ENCODE measurements at places on chromosomes 13 and 19.

DNA sequence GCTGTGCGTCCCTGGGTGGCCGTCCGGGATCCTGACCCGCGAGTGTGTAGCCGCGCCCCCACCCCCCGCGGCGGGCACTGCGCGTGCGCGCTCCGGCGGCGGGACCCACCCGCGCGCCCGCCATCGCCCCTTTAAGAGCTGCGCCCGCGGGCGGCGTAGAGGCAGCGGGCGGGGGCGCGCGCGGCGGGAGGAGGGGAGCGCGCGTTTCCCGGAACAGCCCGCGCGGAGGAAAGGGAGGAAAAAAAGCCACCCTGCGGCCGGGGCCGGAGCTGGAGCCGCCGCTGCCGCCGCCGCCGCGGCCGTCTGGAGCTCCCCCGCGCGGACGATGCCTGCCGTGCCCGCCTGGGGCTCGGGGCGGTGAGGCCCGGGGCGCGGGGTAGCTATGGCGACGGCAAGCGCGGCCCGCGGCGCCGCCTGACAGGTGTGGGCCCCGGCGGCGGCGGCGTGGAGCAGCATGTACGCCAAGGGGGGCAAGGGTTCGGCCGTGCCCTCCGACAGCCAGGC, at the start of gene SSBP4:
Gene SSBP4 (plus strand): TSS at position 204 of the 504 bp plus-strand sequence. CDS start 251 bp downstream, at position 455.
- DNase-seq = peak; percentile 60

DNA sequence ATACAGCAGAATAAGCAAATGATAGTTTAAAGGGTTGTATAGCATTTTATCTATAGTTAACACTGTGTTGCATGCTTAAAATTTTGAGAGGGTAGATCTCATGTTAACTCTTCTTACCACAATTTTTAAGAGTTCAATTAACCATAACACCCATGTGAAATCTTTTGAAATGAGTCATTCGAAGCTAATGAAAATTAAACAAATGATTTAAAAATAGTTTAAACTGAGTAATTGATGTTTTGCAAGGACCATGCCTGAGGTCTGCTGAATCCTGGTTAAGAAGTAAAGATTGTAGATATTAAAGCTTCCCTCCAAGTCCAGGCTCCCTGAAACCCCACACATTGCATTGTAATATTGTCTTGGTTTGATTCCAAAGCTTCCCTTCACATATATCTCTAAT, 176.7 kb upstream of the RNF113B start:
- no peak for DNase-seq

- peak; percentile 52 for DNase-seq
Measured at GRCh38 chr19:41570639-41571112, 5.3 kb upstream of the CEACAM21 start.

- DNase-seq = no peak
Measured at GRCh38 chr13:53142306-53142705, 113.7 kb downstream of the OLFM4 start.

DNA sequence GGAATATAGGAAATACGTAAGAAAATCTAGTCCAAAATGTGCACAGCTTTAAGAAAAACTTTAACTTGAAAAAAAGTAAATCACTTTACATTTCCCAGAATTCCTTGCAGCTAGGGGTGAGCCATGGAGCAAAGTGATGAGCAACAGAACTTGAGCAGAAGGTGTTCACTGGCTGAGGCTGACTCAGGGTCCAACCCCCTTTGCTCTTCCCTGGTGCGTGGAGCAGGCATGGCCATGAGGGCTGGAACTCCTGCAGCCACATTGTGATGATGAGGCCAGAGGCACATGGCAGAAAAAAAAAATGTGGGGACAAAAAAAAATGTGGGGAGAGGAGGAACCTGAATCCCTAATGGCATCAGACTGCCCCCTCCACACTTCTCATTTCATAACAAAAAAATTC, 9.9 kb upstream of the PLA2G4C start:
- DNase-seq = no peak

- no peak for DNase-seq
Measured at GRCh38 chr19:5125797-5126497, 157.0 kb downstream of the KDM4B start.

DNA sequence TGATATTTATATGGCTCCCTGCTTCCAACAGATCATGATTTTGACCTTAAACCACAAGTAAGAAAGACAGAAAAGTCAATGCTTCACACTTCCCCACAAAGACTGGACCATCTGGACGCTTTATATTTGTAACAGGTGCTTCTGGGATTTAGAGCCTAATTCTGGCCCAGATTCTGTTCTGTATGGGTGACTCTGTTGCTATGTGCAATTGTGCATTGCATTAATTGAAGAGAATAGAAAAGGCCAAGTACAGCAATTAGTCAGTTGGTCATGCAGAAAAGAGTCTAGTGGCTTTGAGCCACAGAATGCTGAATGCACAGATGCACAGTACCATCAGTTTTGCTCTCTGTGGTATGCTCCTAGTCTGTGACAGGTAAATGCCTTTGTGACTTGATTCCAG, 657.4 kb upstream of the ATXN8OS start:
- DNase-seq = no peak

GRCh38 chr13:106038752-106039151, 496.7 kb downstream of the EFNB2 start:
- peak; percentile 35 for DNase-seq

GRCh38 chr13:55577082-55577846, 1563.5 kb upstream of the PRR20A start:
- DNase-seq = no peak

DNA sequence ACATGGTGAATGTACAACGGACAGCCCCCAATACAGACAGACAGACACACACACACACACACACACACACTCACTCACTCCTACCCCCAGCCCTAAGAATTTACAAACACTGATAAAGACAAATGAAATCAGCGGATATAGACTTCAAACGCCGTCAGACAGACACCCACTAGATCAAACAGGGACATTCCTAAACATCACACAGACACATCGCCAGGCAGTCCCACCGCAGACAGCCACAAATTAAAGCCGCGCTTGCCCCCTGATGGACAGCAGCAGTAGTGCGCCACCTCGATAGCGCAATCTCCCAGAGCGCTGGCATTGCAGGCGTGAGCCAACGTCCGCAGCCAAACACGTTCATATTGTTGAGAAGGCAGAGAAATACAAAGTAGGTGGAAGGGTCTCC, 24.7 kb upstream of the ADGRE1 start:
- peak; percentile 47 for DNase-seq

DNA sequence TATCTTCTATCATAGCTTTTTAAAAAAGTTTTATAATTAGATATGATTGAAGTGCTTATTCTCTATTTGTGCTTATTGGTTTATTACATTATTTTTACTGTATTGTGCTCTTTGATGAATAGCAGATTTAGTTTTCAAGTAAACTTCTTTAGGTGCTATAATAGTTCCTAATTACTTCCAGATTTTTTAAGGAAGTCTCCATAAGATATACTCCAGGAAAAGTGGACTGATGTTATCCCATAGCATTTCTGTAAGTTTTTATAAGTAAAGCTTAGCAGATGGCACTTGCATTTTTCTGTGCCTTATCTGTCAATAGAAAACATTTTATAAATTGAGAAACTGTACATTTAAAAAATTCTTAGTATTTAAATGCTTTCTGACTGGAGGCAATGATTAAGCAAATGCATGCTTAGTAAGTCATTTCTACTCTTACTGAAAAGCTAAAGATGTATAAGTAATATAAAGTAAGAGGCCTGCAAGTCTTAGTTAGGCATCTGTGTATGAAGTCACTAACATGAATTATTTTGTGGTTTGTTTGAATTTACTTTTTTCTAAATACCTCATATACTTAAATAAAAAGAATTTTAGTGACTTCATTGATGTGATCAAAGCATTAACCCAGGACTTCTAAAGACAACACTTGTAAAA, 182.8 kb downstream of the MAB21L1 start:
- DNase-seq = no peak

- no peak for DNase-seq
Measured at GRCh38 chr19:55437410-55437809, 5.7 kb downstream of the SHISA7 start.

GRCh38 chr13:64866331-64866730, 2363.8 kb downstream of the PCDH9 start:
- no peak for DNase-seq

GRCh38 chr19:33463199-33463598, 58.4 kb downstream of the PEPD start:
- DNase-seq = no peak

GRCh38 chr13:59776924-59777690, 386.6 kb downstream of the DIAPH3 start:
- peak; percentile 18 for DNase-seq

DNA sequence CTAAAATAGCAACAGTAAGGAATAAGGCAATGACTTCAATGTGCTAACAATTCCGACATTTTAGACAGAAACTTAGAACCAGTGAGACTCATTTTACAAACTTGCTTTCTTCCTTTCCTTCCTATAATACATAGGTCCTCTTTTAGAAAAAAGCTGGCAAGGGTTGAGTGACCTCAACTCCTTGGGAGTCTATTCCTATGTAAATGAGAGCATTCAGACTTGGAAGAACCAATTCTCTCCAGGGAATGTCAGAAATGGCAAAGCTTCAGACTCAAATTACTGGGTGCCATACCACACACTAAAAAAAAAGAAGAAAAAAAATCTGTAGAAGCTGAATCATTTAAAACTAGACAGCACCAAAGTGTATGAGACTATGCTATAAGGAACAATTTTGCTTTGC, 1328.2 kb downstream of the OLFM4 start:
- DNase-seq = no peak

DNA sequence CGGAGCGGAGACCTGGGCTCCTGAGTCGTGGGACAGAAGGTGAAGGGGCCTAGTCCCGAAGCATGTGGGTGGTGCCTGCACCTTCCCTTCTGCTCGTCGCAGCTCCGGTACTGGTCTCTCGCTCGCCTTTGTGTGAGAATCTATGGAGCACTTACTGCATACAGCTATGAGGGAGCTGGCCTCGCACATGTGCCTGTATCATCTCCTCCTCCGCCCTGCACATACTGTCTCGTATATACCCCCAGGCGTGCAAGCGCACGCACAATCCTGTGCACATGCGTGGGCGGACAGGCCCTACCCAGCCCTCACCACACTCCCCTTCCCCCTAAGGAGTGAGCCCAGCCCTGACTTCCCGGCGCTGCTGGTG, 8.7 kb downstream of the PIK3R2 start:
- no peak for DNase-seq

- DNase-seq = no peak
Measured at GRCh38 chr13:69935043-69935442, 172.6 kb upstream of the ATXN8OS start.

GRCh38 chr13:110317496-110318195, 10.6 kb downstream of the COL4A2 start:
- DNase-seq = no peak

DNA sequence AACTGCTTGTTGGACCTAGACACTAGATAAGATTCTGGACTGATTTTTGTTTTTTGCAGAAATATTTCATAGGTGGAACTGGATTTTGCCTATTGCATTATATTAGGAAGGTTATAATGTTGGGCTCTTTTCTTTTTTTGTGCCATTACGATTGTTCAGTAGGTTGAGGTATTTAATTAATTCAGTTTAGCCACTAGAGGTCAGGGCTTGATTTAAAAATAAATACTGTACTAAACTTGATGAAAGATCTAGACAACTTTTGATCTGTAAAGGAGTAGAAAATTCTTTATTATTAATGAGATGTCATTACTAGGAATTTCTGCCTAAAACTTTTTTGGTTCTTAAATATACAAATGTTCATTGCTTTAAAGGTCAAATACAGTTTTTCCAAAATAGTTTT, 15.2 kb upstream of the SUPT20H start:
- DNase-seq = peak; percentile 16

- no peak for DNase-seq
Measured at GRCh38 chr19:46225558-46226004, 4.0 kb upstream of the IGFL1 start.

DNA sequence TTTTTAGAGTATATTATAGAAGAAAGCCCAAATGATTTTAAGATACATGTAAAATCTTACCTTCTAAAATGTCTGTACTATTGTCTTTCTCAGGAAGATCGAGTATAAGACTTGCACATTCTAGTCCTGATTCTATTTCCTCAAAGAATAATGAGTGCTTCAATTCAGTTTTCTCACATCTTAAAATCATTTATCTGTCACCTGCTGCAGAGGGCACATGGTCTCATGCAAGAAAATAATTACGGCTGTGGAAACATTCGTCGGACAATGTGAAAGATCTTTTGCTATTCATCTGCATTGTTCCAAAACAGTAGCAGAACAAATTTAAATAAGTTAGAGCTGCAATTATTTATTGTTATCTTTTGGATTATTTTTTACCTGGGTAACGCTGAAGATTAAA, 1403.5 kb downstream of the PCDH9 start:
- DNase-seq = no peak

DNA sequence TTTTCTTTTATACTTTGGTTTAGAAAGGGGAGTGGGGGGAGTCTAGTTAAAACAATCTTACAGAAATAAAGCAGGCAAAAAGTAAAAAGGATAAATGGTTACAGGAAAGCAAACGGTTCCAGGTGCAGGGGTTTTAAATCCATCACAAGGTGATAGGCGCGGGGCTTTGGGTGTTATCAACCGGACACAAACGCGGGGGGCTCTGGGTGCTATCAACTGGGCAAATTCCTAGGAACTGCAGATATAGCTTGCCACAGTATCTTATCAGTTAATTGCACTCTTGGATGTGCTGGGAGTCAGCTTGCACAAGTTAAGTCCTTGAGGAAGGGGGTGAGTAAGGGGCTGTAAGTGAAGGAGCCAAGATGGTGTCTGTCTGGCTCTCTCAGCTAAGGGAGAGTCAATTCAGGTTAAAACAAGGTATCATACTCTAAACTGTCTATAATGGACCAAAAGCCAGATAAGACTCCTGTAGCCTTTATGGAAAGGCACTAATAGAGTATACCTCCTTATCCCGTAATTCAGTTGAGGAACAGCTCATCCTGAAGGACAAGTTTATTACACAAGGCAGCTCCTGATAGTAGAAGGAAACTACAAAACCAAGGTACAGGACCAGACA, 32.6 kb upstream of the ZSCAN5A start:
- no peak for DNase-seq
